ENCODE measurements at places on chromosomes 6 and 20.

GRCh38 chr6:147016440-147016839 is 187.8 kb upstream of the STXBP5 start:
- no peaks in the 10 kb centered on the region for H3K36me3 ChIP-seq
- no peak overlapping the region for H3K27ac ChIP-seq
- H3K4me1 ChIP-seq, result peaks cover 2% of the 10 kb centered on the region
- H3K27me3 ChIP-seq, result no peaks in the 10 kb centered on the region
- no peak for DNase-seq

GRCh38 chr6:154474648-154475428 is 35.6 kb downstream of the CNKSR3 start:
- H3K27me3 ChIP-seq, result peaks cover 8% of the 10 kb centered on the region
- H3K36me3 ChIP-seq, result peaks cover 4% of the 10 kb centered on the region
- peaks cover 3% of the 10 kb centered on the region for H3K4me1 ChIP-seq
- DNase-seq, result no peak
- no peak overlapping the region for H3K27ac ChIP-seq
- H3K4me3 ChIP-seq, result no peak overlapping the region

GRCh38 chr6:95230071-95230740 is 347.1 kb upstream of the MANEA start:
- no peak overlapping the region for H3K4me3 ChIP-seq
- H3K27me3 ChIP-seq, result peaks cover 5% of the 10 kb centered on the region
- no peaks in the 10 kb centered on the region for H3K4me1 ChIP-seq
- H3K36me3 ChIP-seq, result no peaks in the 10 kb centered on the region
- DNase-seq, result no peak
- no peak overlapping the region for H3K27ac ChIP-seq

- H3K4me3 ChIP-seq, result no peak overlapping the region
- DNase-seq, result no peak
- no peaks in the 10 kb centered on the region for H3K36me3 ChIP-seq
- peaks cover 27% of the 10 kb centered on the region for H3K4me1 ChIP-seq
Observed at GRCh38 chr20:58407201-58407873, 18.3 kb downstream of the VAPB start.

DNA sequence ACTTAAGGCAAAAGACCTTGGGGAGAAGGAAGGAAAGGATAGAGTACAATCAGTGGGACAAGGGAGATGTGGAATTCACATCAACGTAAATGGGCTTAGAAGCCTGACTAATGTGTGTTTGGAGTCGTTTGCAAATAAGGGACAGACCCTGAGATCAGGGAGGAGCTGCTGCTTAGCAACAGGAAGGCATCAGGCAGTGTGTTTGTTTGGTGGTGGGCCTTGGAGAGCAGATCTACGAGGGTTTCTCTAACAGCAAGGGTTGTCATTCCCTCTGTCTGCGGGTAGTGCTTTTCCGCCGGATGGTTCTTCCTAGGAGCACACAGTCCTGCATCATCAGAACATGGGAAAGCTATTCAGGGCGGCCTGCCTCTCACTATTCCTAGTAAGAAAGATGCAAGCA is 40.4 kb downstream of the C6orf118 start:
- no peak for DNase-seq
- no peak overlapping the region for H3K27ac ChIP-seq
- H3K27me3 ChIP-seq, result no peaks in the 10 kb centered on the region
- H3K36me3 ChIP-seq, result no peaks in the 10 kb centered on the region

DNA sequence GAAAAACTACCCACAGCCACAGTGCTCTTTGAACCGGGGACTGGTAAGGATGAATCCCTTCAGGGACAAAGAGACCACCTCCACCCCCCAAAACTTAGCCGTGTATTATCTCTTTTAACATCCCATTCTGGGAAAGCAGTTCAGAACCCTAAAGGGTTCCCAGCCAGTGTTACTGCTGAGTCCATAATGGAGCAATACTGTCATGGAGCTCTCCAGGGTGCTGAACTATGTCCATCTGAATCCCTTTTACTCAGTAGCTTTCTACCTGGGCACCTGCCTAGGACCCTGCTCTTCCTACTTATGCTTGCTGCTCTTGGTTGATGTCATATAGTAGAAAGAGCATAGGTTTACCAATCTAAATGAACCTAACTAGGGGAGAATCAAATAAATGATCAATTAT is 22.3 kb upstream of the SAYSD1 start:
- H3K4me3 ChIP-seq, result no peak overlapping the region
- H3K36me3 ChIP-seq, result no peaks in the 10 kb centered on the region
- no peak overlapping the region for H3K27ac ChIP-seq
- H3K4me1 ChIP-seq, result no peaks in the 10 kb centered on the region
